ENCODE measurements at places on chromosomes 7 and 10. TPM values are rescaled to one million over a fixed set of nuclear protein-coding genes. Genes with fewer than 3 reads are reported as not detected.

Gene TMEM196
- total RNA-seq = 0.06 TPM

Gene GATA3
- total RNA-seq = 23.5 TPM

Gene TUBAL3
- total RNA-seq = 0.44 TPM

Gene SPDYE8
- not detected for total RNA-seq

Gene GPR85
- total RNA-seq = 0.31 TPM

Gene C10orf143
- total RNA-seq = 6.6 TPM

Gene NUB1
- total RNA-seq = 51.8 TPM

Gene TUBB8
- total RNA-seq = not detected

Gene CALHM1
- total RNA-seq = not detected

Gene HSPA12A
- 33.5 TPM for total RNA-seq

Gene LRRD1
- 0.25 TPM for total RNA-seq

Gene MOSPD3
- 18.2 TPM for total RNA-seq

Gene TSPAN12
- 76.5 TPM for total RNA-seq

Gene HOXA2
- 2.9 TPM for total RNA-seq

Gene DGKI
- total RNA-seq = 1.3 TPM

Gene VSTM4
- total RNA-seq = 8.5 TPM
